ENCODE measurements at places on chromosomes 2 and 18.

GRCh38 chr18:45109271-45109670, 428.6 kb downstream of the SETBP1 start:
- DNase-seq: no peak

DNA sequence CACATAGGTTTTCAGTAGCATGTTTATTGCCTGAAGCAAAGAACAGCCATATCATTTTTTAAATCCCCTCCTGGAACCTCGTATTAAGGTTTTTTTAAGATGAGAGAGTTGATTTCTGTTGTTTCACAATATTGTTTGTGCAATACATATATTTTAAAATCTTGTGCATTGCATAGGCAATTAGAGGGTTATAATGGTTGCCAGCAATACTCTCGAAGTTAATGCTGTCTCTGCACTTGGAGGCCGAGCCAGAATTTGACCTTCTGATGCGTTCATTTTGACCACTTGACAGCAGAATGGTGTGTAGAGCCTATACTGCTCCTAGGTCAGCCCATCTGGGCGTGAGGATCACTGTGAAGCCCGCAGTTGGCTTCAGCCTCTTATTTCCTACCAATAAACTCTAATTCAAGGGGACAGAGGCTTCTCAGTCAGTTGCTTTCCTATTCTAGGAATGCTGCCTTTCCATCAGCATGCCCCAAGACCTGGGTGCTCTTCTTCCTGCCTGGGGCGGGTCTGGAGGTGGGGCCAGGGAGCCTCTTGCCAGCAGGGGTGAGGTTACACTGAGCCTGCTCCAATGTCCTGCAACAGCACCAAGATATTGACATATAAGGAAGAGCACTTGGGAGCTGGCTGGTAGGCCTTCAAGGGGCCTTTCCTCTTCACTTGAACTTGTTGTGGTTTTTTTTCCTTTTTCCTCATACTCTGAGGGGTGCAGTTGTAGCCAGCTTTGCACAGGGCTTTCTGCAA, 91.4 kb upstream of the BCL2L11 start:
- DNase-seq: no peak

GRCh38 chr2:170044751-170045478, 133.0 kb upstream of the MYO3B start:
- no peak for DNase-seq

DNA sequence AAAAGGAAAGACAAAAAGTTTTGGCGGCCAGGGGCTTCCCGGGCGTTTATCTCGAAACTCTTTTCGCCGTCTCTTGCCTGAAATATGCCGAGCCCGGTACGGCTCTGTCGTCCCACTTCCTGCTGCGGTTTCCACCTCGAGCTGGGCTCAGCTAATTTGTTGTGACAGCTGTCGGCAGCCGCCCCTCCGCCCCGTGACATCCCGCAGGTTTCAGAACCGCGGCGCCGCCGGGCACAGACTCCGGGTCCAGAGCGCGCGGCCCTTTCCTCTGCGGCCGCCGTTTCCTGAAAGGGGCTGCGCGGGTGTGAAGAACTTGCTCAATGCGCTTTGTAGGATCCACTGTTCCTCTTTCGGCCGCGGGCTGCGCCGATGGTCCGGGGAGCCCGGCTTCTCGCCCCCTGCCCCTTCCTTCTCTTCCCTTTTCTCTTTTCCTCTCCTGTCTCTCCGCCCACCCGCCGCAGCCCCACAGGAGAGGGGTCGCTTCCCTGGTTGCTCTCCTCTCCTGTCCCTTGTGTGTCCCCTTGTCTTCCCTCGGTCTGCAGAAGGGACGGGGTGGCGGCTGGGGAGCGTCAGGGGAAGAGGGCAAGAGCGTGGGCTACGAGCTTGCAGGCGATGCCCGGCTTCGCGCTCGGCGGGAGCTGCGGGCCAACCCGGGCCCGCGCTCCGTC, 648 bp downstream of the ARID5A start:
- peak; percentile 96 for DNase-seq

- no peak for DNase-seq
Measured at GRCh38 chr2:37367984-37368383, 23.6 kb downstream of the QPCT start.

DNA sequence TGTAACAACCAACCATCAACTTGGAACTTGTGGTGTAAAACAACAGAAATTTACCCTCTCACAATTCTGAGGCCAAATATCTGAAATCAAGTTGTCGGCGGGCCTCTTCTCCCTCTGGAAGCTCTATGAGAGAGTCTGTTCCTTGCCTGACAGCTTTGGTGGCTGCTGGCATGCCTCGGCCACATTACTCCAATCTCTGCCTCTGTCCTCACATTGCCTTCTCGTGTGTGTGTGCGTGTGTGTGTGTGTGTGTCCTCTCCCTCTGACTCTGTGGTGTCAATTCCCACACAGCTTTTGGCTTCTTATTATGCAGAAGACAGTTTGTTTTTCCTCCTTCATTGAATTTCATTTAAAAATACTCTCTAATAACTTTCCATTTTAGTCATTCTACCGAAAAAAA, 50.4 kb downstream of the ZDBF2 start:
- no peak for DNase-seq

DNA sequence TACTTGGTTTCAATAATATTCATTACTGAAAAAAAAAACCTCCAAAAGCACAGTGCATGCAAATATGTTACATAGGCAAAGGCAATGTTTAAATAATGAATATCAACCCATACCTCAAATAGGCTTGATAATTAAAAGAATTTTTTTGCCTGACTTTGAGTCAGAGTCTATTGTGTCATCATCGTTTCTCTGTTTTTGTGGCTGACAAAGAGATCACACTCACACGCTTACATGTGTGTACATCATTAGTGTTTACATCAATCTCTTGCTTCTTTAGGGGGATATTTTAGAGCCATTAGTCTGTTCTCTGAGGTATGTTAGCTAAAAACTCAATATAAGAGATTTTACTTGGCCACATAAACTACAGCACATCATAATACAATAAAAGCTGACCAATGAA, 150.3 kb upstream of the MMADHC start:
- DNase-seq: no peak

- no peak for DNase-seq
Measured at GRCh38 chr2:219951099-219951498, 323.7 kb downstream of the SLC4A3 start.

Measured in activated CD8-positive, alpha-beta T cell treated with anti-CD3 and anti-CD28 coated beads, Interleukin-2, amount 10 ng/mL, durations not matched to agents 7 days and 5 days (primary cell).